ENCODE measurements at places on chromosomes 4 and X. TPM values are rescaled to one million over a fixed set of nuclear protein-coding genes. Genes with fewer than 3 reads are reported as not detected.

GRCh38 chr4:157217708-157218107 is 2.8 kb upstream of the GRIA2 start:
- peaks cover 37% of the 10 kb centered on the region for H3K27me3 ChIP-seq
- H3K36me3 ChIP-seq, result no peaks in the 10 kb centered on the region
- no peak for DNase-seq
- no peak overlapping the region for H3K27ac ChIP-seq
- peaks cover 3% of the 10 kb centered on the region for H3K4me1 ChIP-seq

DNA sequence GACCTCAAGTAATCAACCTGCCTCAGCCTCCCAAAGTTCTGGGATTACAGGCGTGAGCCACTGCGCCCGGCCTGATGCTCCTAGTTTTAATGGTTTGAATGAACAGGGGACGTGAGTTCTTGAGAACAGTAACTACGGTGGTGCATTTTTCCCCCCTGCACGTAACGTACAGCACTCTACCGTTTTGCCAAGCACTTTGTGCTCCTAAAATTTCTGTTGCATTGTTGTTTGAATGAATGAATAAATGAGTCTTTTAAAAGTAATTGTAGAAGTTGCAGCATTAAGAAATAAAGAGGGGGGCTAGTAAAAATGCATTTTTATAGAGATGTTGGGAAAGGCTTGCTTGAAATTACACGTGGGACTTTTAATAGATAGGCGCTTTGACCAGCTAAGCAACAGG is at the start of gene RPA4:
Gene RPA4 (plus strand): TSS at position 301 of the 400 bp plus-strand sequence. CDS start 403 bp downstream, outside the sequence.
- no peak within 1 kb of the TSS for H3K4me3 ChIP-seq
- no peaks in the 10 kb centered on the region for H3K4me1 ChIP-seq
- no peak for DNase-seq
- H3K27me3 ChIP-seq, result no peaks in the 10 kb centered on the region

The INTS6L gene
- total RNA-seq, result 7.4 TPM

- H3K27ac ChIP-seq, result no peak overlapping the region
- DNase-seq, result no peak
- H3K4me3 ChIP-seq, result no peak overlapping the region
- H3K4me1 ChIP-seq, result peaks cover 3% of the 10 kb centered on the region
These were observed 16.4 kb downstream of the INTS6L start for GRCh38 chrX:135536877-135537276.

DNA sequence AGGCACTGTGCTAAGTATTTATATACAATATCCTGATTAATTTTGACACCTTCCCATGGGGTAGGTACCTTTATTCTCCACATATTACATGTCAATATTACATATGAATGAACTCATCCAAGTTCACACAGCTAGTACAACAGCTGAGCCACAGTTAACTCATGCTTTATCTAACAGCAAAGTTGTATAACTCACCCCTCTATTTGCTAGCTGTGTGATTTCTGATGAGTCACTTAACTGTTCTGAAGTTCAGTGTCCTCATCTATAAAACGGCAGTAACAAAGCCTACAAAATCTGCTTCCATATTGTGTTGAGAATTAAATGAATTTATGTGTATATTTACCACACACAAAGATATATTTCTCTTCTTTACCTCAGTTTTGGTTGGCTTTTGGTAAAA is 48.2 kb upstream of the KDR start:
- H3K36me3 ChIP-seq, result no peaks in the 10 kb centered on the region
- H3K4me1 ChIP-seq, result no peaks in the 10 kb centered on the region
- H3K27ac ChIP-seq, result peak overlapping the region; percentile 58
- DNase-seq, result no peak
- no peak overlapping the region for H3K4me3 ChIP-seq

- no peaks in the 10 kb centered on the region for H3K27me3 ChIP-seq
- peaks cover 22% of the 10 kb centered on the region for H3K4me1 ChIP-seq
These were observed 165.7 kb downstream of the RAPGEF2 start for GRCh38 chr4:159268607-159269006.

- no peaks in the 10 kb centered on the region for H3K36me3 ChIP-seq
- H3K27me3 ChIP-seq, result no peaks in the 10 kb centered on the region
- no peak overlapping the region for H3K27ac ChIP-seq
These were observed 53.3 kb downstream of the MEPE start for GRCh38 chr4:87886083-87886482.

The NUDT11 gene
- 0.64 TPM for total RNA-seq
